ENCODE measurements at places on chromosomes 7 and 10.

DNA sequence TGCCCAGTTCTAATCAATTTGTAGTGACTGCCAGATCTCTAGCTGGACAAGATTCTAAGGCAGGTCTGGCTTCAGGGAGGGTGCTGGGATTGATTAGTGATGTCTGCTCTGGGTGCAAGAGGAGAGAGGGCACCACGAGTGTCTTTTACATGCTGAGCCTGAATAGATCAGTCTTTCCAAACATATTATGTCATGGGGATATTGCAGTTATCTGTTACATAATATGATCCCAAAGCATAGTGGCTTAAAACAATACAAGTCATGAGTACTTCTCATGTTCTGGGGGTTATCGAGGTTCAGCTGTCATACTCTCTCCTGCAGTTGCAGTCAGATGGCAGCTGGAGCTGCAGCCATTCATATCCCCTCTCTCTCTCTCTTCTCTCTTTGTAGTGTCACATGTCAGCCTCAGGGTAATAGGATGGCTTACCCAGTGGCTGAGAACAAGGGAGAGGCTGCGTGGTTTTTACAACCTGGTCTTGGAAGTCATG is 26.0 kb downstream of the SLC29A3 start:
- no peak for DNase-seq

- DNase-seq, result no peak
These were observed 417.5 kb upstream of the ZMIZ1 start for GRCh38 chr10:78651287-78651686.

DNA sequence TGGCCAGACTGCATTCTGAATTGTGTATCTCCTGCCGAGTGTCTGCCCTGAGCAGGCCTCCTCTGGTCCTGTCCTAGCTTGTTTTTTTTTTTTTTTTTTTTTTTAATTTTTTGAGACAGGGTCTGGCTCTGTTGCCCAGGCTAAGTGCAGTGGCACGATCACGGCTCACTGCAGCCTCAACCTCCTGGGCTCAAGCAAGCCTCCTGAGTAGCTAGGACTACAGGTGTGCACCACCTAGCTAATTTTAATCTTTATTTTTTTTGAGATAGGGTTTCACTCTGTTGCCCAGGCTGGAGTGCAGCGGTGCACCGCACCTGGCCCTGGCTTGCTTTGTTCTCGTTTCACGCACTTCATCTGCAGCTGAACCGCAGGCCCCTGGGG is 23.5 kb downstream of the COL26A1 start:
- no peak for DNase-seq

DNA sequence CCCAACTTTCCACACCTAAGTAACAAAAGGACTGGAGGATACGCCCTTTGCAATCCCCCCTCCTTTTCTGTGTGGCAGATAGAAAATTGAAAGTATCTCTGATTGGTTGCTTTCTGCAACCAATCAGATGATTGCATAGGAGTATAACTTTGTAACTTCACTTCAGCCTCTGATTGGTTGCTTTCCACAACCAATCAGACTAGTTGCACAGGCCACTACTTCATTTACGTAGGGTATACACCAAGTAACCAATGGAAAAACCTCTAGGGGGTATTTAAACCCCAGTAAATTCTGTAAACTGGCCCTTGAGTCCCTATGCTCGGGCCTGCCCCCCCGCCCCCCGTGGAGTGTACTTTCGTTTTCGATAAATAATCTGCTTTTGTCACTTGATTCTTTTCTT is 1080.4 kb downstream of the CNTNAP2 start:
- no peak for DNase-seq

- DNase-seq, result no peak
These were observed 64.0 kb downstream of the HYCC1 start for GRCh38 chr7:22949944-22950343.

DNA sequence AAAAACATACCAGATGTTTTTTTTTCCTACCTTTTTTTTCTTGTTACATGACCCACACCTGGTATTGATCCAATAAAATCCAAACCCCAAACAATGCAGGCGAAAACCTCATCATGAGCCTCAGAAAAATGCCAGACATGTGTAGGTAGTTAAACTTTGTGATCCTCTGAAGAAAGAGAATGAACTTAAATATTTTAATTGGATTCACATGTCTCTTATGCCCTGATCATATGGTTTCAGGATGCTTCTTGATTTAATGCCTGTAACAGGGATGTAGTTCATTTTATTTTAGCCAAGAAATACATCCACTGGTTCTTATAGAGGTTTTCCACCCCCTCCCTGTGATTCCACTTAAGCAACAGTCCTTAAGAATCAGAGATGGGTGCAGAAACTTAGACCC is 451.6 kb downstream of the TYW1 start:
- no peak for DNase-seq

DNA sequence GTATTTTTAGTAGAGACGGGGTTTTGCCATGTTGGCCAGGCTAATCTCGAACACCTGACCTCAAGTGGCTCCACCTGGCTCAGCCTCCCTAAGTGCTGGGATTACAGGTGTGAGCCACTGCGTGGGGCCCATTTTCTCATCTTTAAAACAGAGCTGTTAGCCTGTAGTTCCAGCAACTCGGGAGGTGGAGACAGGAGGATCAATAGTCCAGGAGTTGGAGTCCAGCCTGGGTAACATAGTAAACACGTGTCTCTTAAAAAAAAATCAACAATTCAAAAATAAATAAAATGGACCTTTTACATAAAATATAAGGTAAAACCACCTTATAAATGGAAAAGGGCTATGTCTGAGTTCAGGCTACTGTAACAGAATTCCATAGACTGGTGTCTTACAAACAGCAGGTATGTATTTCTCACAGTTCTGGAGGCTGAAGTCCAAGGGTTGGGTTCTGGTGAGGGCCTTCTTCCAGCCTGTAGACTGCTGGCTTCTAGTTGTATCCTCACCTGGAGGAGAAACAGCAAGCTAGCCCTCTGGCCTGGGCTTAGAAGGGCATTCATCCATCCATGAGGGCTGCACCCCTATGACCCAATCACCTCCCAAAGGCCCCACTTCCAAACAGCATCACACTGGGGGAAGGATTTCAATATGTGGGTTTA is 7.0 kb upstream of the PVRIG start:
- no peak for DNase-seq

DNA sequence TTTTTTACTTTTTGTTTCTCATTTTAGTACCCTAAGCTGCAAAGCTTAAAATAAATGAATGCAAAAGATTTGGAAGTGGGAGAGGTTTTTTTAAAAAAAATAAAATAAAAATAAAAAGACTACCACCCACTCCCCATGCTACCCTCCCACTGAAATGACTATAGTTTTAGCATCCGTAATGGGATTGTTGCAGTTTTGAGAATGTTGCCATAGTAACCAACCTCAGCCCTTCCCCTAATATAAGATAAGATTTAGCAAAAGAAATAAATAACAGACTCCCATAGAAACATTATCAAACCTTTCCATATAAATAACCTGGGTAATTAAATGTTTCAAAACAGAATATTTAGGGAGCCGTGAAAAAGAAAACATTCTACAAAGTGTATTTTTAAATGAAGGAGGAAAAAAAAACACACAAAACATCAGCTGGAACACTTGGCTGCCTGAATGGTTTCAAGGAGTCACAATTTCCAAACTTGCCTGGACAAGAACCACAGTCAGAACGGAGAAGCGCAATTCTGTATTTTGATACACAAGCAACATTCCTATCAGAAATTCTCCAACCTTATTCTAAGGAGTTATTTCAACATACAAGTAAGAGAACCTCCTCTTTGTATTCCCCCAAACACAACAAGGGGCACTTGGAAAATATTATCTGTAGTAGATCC is 57.4 kb downstream of the DGKI start:
- DNase-seq, result no peak

DNA sequence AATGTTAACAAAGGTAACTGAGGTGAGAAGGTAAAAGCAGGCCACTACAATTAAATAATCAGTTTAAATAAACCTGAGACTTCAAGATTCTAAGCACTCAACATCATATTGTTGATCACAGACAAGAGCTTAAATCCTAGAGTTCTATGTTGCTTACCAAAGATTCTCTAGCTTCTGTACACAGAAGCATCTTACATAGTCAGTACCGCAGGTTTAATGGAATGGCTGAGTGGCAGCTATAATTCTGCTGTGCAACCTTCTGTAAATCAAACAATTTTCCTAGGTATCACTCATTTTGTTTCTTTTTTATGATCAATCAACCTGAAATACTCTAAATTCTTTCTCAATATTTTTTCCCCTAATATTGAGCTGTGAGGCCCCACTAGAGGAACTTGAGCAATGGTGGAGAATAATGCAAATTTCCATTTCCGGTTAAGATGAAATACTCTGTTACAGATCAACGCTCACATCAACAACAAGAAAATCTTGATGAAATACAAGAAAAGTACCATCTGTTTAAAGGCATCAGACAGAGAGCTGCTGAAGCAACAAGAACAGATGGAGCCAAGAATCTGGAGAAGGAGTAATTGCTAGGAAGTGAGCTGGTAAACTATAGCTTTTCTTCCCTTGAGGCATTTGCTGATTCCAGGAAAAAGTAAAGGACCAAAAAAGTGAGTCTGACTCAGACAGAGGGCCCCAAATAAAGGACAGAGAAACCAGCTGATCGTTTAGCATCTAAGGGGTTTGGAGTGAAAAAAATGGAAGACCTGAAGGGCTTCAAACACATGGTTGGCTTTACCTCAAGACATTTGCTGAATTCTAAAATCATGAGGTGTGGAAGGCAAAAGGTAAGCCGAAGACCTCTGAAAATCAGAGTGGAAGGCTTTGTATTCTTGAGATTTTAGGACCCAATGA is 22.6 kb downstream of the PNPLA8 start:
- DNase-seq, result peak; percentile 21

DNA sequence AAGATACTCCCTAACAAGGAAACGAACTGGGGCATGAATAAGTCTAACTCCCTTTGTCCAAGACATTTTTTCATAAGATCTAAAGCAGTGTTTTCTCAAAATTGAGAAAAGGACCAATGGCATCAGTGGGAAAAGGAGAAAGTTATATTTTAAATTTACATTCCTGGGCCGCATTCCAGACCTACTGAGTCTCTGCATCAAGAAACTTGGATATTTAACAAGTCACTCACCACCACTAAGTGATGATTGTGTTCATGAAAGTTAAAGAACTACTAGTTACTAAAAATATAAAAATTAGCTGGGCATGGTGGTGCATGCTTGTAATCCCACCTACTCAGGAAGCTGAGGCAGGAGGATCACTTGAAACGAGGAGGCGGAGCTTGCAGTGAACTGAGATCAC is 149.6 kb upstream of the MEOX2 start:
- DNase-seq, result no peak

DNA sequence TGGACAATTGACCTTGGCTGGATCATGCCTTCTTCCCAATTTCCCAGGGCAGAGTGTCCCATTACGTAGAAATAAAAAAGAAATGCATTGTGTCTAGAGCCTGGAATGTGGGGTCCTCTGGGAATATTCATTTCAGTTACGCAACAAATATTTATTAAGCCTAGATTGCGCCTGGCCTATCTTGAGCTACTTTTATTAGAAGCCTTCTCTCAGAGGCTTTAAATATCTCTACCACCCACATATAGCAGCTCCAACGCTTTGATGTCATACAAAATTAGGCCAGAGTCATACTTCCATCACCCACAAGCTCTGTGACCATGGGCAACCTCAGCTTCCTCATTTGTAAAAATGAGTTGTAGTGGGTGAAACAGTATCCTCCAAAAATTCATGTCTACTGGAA is 24.9 kb upstream of the CARD11 start:
- no peak for DNase-seq

DNA sequence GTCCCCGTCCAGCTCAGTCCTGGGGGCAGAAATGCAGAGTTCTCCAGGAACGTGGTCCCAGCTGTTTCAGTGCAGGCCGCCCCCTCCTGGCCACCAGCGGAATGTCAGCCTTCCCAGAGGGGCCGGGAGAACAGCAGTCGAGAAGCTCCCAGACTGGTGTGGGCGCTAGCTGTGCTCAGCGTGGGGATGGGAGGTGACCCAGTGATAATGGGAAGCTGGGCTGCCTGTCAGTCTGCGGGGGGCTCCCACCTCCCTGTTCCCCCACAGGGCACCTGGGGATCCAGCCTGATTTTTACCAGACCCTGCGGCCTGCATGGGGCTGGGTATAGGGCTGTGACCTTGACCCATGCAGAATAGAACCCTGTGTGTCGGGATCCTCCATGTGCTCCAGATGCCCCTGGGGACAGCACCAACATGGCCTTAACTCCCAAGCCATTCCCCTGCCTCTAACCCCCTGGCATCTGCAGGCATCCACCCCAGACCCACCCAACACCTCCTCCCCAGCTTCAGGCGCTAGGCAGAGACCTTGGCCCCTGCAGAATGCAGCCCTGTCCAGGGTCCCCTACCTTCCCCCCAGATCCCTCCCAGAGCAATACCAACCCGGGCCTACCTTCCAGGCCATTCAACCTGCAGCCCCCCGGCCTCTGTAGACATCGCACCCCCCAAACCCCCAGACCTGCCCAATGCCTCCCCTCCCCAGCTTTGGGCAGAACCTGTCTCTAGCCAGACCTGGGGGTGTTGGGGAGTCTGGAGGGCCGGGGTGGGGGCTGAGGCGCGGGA is 880 bp upstream of the ELN start:
- no peak for DNase-seq

DNA sequence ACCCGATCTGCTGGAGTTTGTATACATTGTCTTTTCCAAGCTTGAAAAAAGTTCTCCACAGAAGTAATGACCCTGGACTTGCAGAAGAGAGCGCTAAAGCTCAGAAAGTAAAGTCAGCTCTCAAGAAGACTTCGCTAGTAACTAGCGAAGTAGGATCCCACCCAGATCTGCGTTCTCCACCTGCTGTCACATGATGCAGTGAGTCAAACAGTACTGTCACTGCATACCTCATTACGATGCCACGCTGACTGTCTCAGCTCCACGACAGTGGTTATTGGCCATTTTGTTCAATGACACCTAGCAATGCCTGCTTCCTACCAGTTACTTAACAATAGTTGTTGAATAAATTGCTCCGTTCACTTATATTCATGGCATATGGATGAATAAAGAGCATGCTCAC is 29.7 kb upstream of the SEC61G start:
- DNase-seq, result peak; percentile 68

DNA sequence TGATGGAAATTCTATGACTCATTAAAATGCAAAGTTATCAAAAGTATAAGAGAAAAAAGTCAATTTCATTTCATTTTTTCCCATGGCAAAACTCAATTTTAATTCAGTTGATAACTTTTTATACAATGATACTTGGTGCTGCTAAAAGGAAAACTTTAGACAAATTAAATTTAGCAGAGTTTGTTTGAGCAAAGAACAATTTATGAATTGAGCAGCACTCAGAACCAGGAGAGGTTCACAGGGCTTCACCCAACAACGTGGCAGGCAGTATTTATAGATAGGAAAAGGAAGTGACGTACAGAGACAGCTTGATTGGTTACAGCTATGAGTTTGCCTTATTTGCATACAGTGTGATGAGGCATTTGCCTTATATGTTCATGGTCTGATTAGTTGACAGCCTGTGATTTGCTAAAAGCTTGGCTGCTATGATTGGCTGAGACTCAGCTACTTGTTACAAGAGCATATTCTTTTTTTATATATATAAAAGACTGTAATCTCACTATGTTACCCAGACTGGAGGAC is 157.2 kb upstream of the CELF2 start:
- no peak for DNase-seq

DNA sequence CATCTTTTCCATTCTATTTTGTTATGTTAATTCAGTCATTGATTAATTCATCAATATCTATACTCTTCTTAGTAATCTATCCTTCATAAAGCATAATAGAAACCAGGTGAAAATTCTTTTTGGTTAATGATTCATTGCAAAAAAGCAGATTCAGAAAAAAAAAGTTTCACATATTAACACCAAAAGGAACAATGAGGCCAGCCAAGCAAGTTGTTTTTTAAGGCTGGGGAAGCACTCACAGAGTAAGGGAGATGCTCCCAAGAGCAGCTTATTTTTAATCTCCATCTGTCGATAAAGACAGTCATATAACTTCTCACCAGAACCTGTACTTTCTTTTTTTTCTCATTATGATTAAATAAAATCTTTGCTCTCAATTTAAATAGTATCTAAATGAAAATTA is 95.8 kb downstream of the CACNA2D1 start:
- no peak for DNase-seq

Data from AG09309 (cell line).